Activated CD4-positive, alpha-beta T cell treated with anti-CD3 and anti-CD28 coated beads for 4 hours (primary cell): ENCODE measurements at places on chromosomes 3 and 15.

DNA sequence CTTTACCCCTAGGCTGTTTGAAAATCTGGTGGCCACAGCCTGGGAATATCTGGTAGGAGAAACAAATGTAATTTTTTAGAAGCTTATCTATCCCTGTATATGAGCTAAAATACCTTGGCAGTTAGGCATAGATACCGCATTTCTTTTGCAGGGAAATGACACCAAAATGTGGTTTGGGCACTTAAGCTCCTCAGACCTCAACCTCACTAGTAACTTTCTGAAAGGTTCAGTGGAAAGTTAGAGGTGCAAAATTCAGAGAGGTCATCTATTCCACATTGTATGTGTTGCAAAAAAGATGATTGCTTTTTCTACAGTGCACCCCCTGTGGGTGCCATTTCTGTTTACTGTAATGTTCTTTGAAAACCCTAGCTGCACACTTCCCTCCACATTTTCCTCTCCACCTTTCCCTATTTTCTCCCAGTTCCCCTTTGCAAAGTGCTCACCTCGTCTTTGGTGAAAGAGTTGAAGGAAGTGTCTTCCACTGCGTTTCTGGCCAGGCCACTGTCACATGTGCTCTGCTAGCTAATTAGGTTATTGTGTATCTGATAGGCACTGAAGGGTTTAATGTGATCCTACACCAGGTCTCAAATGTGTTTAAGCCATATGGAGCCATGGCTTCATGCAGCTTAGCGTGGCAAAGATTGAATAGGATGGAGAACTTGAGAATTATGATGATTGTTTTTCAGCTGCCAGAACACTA is 1.3 kb downstream of the SACM1L start:
- DNase-seq, result no peak

DNA sequence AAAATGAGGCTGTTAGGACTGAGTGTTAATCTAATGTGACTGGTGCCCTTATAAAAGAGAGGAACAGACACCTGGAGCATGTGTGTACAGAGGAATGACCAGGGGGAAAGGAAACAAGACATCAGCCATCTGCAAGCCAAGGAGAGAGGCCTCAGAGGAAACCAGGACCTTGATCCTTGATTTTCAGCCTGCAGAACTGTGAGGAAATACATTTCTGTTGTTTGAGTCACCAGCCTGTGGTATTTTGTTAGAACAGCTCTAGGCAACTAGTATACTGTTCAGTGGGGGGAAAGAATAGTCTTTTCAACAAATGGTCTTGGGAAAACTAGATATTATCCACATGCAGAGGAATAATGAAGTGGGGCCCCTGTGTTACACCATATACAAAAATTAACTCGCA is 80.6 kb downstream of the CCR1 start:
- DNase-seq, result no peak

DNA sequence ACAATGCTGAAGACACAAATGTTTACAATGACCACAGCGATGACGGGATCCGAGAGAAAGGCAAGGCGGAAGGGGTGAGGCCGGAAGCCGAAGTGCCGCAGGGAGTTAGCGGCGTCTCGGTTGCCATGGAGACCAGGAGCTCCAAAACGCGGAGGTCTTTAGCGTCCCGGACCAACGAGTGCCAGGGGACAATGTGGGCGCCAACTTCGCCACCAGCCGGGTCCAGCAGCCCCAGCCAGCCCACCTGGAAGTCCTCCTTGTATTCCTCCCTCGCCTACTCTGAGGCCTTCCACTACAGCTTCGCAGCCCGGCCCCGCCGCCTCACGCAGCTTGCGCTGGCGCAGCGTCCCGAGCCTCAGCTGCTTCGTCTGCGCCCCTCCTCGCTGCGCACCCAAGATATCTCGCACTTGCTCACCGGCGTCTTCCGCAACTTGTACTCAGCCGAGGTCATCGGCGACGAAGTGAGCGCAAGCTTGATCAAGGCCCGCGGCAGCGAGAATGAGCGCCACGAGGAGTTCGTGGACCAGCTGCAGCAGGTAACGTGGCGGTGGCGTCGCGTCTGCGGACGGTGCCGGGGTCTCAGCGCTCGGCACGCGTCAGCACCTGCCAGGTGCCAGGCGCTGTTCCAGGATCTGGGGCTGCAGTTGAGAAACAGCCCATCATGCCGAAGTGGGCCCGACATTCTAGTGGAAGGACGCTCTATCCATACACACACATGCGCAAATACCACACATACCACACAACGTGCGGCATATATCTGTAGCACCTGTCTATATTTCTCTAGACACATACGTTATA is at the start of gene DLEC1:
Gene DLEC1, plus strand, starts transcription at position 108 of the 798 bp plus-strand sequence. Its CDS starts 18 bp downstream, at position 126.
- peak; percentile 71 for DNase-seq

- no peak for DNase-seq
Observed at GRCh38 chr15:101198031-101198575, 53.7 kb downstream of the CHSY1 start.

DNA sequence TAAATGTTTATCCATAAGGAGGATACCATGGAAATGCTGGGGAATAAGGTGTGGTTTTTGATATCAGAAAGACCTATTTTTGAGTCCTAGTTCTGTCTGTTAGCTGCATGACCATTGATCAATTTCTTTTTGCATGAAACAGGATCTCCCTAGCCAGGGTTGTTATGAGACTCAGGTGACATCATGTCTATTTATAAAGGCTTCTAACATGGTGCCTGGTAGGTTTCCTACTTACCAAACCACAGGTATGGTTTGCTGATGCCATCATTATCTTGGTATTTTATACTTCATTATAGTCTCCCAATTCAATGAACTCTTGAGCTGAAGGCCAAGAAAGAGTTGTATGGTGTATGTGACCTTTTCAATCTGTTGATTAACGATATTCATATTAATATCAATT is 144.0 kb downstream of the CLSTN2 start:
- DNase-seq, result no peak

- DNase-seq, result no peak
Observed at GRCh38 chr15:101017093-101017754, 98.1 kb downstream of the LRRK1 start.

DNA sequence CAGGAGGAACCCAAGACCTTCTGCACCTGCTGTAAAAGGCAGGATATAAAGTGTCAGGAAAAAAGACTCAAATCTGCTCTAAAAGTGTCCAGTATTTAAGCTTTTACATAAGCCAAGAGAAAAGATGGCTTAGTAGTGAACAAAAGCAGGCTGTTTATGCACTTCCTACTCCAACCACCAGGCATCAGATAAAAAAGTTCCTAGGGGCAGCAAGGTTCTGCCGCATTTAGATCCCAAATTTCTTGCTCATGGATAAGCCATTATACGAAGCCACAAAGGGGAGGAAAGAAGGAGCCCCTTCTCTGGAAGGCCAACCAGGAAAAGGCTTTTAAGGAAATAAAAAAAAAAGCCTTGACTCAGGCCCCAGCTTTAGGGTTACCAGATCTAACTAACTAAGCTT is 10.6 kb upstream of the SLC9C1 start:
- DNase-seq, result no peak

- DNase-seq, result no peak
Observed at GRCh38 chr15:89127054-89127702, 38.9 kb downstream of the ABHD2 start.

DNA sequence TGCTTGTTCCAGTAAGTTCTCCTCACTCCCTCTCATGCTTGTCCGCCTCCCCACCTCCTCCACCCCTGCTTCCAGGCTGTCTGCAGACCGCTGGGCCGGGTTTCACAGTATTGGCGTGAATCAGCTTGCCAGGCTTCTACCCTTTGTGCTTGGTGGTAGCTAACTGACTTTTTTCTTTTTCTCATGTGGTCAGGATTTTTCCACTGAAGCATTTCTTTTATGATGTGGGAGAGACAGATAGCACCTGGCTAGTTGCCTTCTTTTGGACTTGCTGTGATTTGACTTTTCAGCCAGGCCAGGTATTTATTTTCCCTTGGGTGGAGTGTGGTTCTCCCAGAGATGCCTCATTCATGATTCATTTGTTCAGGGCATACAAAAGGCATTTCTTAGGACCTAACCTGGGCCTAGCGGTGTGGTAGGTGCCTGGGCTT is 60.6 kb downstream of the ST6GAL1 start:
- no peak for DNase-seq

GRCh38 chr3:73257186-73257585 is 195.7 kb downstream of the EBLN2 start:
- DNase-seq, result no peak

- no peak for DNase-seq
Observed at GRCh38 chr3:119635719-119636118, 24.7 kb downstream of the POPDC2 start.

GRCh38 chr3:86244905-86245304 is 746.0 kb downstream of the VGLL3 start:
- DNase-seq, result no peak

GRCh38 chr3:170572665-170573253 is 13.1 kb downstream of the SLC7A14 start:
- no peak for DNase-seq

DNA sequence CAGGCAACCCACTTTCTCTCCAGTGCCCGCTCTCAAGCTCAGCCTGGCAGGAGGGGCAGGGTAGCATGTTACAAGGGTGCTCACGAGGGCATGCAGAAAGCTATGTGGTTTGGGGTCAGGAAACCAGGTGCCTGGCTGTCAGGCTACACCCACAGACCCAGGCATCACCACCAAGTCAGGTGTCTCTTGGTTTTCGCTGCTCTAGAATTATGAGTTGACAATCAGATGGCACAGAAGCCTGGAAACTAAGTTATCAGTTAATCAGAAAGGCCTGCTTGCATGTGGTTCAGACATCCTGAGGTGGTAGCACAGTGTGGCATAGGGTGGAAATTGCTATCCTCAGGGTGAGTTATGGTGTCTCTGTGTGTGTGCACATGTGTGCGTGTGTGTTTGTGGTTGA is 16.2 kb upstream of the CCR9 start:
- DNase-seq, result peak; percentile 57

DNA sequence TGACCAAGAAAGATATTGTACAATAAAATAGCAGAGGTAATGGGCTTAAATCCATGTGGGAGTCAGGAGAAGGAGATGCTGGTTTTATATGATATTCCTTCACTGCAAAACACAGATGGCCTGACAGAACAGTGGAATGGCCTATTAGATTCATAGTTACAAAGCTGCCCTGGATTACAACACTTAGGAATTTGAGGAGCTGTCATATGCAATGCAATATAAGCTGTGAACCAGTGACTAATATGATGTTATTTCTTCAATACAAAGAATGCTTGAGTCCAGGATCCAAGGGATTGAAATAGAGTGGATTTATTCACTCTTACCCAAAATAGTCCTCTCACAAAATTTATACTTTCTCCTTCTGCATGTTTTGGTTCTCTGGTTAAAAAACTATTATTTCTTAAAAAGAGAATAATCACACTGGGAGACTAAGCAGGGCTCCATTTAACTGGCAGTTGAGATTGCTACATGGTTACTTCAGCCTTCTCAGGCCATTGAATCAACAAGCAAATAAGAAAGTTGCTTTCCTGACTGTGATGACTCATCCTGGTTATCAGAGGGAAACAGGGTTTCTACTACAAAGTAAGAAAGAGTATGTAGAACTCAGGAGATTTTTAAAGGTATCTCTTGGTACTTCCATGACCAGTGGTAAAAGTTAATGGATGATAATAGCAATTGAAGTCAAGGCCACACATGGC is 79.8 kb upstream of the ZPLD1 start:
- DNase-seq, result no peak

DNA sequence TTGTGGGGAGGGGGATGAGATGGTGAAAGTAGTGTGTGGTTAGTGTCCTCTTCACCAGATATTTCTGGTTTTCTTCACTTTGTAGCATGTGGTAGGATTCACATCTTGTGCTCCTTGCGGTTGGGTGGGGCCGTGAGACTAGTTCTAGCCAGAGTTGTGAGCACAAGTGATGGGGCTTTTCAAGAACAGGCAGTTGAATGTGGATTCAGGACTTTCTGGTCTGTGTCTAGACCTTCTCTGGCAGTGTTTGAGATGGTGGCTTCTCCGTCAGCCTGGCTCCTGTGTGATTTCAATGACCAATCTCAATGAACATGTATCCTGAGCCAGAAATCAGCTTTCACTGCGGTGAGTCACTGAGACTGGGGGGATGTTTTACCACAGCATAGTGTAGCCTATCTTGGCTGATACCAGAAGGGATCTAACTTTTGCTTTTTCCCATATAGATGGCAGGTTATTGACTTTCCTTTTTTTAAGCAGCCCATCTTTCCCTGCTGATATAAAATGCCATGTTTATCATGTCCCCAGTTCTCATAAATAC is 82.6 kb downstream of the RPLP1 start:
- no peak for DNase-seq

GRCh38 chr3:47315069-47315647 is 32.4 kb downstream of the KLHL18 start:
- DNase-seq, result no peak

DNA sequence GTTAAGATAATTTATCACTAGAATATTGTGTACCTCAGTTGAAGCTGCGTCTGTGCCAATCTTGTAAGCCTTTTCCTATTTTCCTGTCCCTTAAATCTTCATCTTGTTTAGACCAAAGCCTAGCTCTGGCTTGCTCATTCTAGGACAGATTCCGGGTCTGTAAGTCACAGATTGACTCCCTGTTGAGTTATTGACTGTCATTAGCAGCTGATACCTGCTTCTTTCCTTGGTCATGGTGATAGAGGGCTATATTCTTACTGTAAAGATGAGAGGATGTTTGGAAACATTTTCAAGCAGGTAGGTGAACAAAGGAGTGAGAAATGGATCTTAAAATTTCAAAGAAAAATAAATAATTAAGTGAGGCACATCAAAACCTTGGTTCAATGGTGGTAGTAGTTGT is 200.2 kb downstream of the KCNH8 start:
- DNase-seq, result no peak

DNA sequence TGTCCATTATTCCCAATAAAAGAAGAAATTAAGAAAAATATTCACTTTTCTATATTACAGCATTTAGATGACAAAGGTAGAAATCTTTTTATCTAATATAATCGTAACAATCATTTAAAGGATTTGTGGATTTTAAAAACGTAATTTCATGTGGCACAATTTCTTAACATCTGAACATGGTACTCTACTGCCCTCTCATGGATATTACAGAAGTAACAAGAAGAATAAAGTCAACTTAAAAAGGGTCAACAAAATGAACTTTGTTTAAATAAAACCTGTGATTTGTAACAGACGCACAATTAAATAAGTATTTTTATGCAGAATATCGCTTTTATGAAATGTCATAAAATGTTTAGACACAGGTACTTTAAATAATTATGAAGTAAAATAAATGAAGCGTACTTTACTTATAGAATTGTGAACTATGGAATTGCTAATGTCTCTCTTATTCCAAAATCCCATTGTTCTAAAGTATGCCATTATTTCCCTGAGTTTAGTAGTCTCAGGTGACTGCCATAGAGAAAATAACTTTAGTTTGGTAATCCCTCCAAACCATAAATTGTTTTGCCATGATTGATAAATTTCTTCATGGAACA is 366.8 kb upstream of the ZNF385D start:
- DNase-seq, result no peak

- DNase-seq, result peak; percentile 53
Observed at GRCh38 chr3:46693892-46694226, 380 bp upstream of the ALS2CL start.

DNA sequence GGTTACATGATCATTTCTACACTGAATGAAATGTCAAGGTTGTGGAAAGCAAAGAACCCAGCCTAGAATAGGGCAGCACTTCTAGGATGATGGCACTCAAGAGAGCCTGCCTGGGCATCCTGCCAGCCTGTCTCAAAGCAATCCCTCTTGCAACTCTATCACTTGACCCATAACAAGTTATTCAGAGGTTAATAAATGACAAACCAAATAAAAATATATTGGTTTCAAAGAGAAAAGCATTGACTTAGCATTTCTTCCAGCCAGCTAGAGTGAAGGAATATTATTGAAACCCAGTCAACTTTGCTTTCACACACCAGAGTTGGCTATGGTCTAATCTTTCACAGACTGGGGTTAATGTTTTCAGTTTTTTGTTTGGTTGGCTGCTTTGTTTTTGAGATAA is 214.6 kb upstream of the UBE2E2 start:
- no peak for DNase-seq
